ENCODE measurements at places on chromosomes 2 and 18.

- DNase-seq, result no peak
Observed at GRCh38 chr2:45003579-45004551, 5.4 kb downstream of the SIX2 start.

- DNase-seq, result no peak
Observed at GRCh38 chr2:221156062-221156734, 415.9 kb downstream of the EPHA4 start.

DNA sequence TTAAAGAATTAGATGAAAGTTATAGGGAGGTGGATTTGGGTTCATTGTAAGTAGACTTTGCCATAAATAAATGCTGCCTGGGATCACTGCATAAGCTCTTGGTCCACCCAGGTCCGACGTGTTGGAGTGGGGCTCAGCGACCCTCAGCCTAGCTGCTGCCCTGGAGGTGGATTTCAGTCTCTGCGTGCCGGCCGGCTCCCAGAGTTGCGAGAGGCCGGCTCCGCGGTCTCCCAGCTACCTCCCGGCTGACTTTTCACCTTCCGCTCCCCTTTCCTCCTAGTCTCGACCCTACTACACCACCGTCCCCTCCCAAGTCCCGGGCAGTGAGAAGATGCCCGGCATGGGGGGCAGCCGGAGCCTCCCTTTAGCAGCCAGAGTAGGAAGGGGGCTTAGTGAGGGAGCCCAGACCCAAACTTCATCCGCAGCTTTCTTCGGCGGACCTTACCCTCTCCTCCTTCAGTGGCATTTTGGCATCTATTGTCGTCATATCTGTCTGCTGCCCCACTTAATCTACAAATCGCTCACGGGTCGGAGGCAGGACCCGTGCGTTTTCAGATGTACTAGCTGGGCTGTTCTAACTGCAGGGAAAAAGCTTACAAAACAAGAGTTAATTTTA lies 8.1 kb downstream of the EMX1 start:
- no peak for DNase-seq

GRCh38 chr2:129203331-129203730 lies 776.1 kb upstream of the RAB6C start:
- DNase-seq, result no peak

DNA sequence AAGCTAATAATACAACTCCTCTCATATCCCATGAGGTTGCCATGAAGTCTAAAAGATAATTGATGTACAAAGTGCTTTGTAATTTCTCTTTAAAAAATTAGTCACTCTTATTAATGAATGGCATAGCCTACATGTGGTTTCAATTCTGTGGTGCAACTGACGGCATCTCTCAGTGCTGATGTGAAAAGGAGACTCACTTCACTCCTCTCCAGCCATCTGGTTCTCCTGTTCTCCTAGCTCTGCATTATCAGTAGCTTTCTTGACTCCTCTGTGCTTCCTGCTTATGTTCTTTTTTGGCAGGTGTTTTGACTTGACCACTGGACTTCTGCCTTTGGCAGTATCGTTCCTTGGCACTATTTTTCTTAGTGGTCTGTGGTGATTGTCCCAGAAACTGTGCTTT lies 134.9 kb upstream of the ZFP36L2 start:
- no peak for DNase-seq

DNA sequence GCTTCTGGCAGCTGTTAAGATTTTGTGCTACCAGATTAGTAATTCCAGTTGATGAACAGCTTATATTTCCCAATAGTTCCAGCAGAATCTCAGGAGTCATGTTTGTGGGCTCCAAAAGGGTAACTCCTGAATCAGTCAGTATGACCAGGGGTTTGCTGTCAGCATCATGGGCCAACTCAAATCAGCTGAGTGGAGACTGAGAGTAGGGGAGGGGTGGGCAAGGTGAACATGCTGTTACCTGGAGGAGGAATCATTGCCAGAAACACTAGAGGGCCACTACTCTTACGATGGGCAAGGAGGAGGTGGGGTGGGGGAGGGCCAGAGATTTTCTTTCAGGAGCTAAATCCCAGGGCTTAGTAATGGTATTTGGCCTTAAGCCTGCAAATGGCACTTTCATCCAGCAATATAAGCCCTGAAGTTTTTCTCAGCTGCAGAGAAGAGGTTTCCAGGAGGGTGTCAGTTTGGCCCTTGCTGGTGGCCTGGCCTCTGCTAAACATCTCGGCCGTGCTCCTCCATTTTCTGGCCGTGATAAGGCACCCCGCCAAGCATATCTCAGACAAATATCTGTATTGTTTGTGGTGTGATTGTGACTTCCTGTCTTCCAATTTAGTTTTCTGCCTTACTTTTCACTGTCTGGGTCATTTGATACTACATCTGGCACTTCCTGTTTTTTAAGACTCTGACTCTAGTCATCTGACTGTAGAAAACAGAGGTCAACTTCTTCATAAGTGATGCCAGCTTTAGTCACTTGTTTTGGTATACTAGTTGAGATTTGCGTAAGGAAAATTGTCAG lies 120.5 kb upstream of the CXCR4 start:
- no peak for DNase-seq

DNA sequence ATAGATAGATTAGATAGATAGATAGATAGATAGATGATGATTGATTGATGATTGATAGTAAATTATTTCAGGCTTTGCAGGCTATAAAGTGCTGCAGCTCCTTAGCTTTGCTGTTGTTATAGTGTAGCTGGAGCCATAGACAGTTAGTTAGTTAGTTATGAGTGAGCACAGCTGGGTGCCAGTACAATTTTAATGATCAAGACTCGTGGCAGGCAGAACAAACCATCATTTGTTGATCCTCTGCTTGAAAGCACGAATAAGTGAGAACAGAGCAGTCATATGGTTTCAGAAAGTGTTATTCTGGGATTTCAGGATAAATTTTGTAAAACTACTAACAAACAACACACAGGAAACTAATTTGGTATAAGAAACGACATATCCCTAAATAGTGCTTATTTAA lies 53.9 kb downstream of the THOC1 start:
- no peak for DNase-seq

- DNase-seq, result no peak
Observed at GRCh38 chr2:140041811-140042210, 1261.6 kb upstream of the NXPH2 start.
